ENCODE measurements at places on chromosomes 7 and 10.

DNA sequence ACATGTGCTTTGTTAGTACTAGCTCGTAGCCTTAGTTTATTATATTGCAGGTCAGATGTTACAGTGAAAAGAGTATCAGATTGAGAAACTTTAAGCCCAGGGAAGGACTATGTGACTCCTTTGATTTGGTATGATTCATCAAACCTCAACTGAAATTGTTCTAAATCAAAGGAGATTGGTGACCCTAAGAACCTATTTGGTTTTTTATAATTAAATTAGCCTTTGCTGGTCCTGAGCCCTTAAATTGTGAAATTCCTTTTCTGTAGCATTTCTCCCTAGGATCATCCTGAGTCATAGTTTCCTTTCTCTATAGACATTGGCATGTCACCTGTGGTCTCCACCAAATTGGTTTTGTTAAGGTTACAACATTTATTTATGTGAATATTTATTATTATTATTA is 89.7 kb downstream of the POLR1F start:
- DNase-seq, result no peak

- no peak for DNase-seq
Observed at GRCh38 chr7:129313282-129313681, 88.5 kb downstream of the AHCYL2 start.

GRCh38 chr7:105315357-105315756 is 73.4 kb downstream of the SRPK2 start:
- no peak for DNase-seq

DNA sequence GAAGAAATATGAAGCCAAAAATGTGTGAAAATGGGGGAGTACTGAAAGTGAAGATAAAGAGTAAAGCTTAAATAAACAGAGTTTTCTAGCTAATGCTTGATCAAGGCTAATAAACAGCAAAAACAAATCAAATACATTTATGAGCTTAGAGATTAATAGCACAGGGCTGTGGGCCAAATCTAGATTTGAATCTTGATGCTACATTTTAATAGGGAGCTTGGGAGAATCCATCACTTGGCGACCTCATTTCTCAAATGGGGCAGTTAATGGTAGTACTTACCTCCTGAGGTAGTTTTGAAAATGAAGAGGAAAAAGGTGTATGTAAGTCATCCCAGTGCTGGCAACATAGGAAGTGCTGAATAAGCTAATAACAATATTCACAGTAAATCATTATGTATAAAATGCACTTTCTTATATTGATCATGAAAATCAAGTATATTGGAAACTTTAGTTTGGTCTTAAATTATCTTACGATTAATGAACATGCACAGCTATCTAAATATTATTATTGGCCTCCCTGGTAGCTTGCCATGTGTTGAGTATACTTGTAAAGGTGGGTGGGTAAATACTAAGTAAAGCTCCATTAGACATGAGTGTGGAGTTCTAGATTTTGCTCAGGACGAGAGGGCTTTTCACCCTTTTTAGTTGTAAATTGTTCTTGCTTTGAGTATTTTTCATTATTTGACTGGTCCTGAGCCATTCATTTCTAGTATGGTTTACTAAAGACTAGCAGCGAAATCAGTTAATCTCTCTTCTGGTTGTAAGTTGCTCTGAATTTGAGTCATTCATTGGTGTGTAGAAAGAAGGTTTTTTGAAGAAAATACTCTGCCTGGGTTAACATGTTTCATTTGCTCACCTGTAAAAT is 5.1 kb downstream of the BICC1 start:
- DNase-seq, result no peak

Measured in activated CD4-positive, alpha-beta memory T cell treated with anti-CD3 and anti-CD28 coated beads for 36 hours (primary cell).